Osteocyte (in vitro differentiated cells): ENCODE measurements at places on chromosomes 7 and 10.

GRCh38 chr7:23246555-23246954, at the start of gene GPNMB:
Gene GPNMB (plus strand): TSS chr7:23246775. CDS start chr7:23246858, 83 bp downstream.
- DNase-seq = no peak

DNA sequence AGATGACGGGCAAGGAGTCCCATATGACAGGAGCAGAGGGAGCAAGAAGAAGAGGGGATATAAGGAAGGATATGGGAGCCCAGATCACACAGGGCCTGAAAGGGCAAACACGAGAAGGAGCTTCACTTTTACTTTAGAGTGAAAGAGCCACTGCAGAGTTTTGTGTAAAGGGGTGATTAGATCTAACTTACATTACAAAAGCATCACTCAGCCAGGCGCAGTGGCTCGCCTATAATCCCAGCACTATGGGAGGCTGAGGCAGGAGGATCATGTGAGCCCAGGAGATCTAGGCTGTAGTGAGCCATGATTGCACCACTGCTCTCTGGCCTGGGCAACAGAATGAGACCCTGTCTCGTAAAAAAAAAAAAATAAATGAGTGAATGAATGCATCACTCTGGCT, 91.1 kb downstream of the MPP7 start:
- DNase-seq = no peak

DNA sequence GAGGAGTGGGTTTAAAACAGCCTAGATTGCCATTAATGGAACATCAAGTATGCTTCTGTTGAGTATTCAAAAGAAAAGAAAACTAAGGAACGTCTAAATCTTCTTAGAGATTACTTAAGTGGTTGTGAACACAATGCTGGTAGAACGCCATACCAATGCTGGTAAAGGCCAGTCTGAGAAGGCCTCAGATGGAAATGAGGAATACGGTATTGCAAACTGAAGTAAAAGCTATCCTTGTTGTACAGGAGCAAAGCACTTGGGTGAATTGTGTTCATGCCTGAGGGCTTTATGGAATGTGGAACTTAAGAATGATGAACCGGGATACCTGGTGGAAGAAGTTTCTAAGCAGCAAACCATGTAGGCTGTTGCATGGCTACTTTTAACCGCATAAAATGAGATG, 208.0 kb downstream of the KCND2 start:
- no peak for DNase-seq

DNA sequence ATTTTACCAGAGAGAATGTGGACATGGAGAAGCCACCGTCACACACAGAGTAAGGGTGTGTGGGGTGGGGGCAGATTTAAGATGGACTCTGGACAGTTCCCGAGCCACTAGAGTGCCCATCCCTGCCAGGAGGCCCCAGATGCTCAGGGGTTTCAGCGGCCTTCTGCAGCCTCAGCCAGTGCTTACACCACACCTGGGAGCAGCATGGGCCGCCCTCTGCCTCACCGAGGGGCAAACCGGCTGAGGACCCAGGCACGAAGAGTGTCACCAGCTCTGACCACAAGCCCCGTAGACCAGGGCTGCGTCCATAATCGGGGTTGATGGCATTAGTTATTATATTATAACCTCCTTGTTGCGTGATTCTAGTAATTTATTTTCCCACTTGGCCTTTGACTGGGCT, 6.7 kb upstream of the MNX1 start:
- no peak for DNase-seq

GRCh38 chr10:29443745-29444523, 155.1 kb downstream of the LYZL1 start:
- no peak for DNase-seq

GRCh38 chr7:132377703-132378584, 198.3 kb downstream of the PLXNA4 start:
- no peak for DNase-seq
